ENCODE measurements at places on chromosomes 4 and X. TPM values are rescaled to one million over a fixed set of nuclear protein-coding genes. Genes with fewer than 3 reads are reported as not detected.

- DNase-seq: no peak
These were observed 3.9 kb downstream of the RIPPLY1 start for GRCh38 chrX:106899276-106899675.

- no peak for DNase-seq
These were observed 7.6 kb downstream of the WFS1 start for GRCh38 chr4:6277139-6277802.

- DNase-seq: no peak
These were observed 25.6 kb upstream of the MSMO1 start for GRCh38 chr4:165301833-165302232.

DNA sequence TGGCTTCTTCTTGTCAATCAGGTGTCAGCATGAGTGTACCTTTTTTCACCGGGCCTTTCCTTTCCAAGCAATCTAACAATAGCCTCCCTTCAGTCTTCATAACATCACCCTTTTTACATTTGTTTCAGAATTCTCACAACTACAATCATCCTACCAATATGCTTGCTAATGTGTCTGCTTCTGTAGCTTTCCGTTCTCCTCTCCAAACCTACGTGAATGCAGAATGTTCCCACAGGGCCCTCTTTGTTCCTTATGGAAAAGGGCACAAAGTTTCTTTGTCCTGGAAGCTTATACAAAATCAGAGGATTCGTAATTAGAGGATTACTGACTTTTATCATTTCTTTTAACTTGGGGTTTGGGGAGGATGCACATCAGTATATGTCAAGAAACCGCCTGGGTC, 461.8 kb downstream of the CENPC start:
- DNase-seq: no peak

DNA sequence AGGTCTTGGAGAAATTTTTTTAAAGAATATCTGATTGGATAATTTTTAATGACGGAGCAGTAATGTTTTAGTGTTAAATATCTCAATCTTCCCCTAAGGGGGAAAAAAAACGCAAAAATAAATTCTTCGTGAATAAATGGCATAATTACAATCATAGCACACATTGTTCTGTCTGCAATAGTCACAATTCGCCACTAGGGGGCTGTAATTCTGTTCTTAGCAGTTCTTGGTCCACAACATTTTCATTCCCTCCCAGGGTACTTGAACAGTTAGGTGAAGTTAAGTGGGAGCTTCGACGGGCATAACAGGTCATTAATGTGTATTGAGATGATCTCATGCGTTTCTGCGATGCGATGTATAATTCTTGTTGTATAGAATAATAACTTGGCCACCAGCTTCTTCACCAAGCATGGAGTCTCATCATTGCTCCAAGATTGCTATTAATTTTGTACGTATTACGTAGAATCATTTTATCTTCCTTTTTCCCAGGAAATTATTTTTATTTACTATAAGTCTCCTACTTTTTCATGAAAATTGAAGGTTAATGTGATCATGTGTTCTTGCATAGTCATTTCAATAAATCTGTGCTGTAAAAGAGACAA, 27.2 kb downstream of the HTR2C start:
- peak; percentile 16 for DNase-seq

DNA sequence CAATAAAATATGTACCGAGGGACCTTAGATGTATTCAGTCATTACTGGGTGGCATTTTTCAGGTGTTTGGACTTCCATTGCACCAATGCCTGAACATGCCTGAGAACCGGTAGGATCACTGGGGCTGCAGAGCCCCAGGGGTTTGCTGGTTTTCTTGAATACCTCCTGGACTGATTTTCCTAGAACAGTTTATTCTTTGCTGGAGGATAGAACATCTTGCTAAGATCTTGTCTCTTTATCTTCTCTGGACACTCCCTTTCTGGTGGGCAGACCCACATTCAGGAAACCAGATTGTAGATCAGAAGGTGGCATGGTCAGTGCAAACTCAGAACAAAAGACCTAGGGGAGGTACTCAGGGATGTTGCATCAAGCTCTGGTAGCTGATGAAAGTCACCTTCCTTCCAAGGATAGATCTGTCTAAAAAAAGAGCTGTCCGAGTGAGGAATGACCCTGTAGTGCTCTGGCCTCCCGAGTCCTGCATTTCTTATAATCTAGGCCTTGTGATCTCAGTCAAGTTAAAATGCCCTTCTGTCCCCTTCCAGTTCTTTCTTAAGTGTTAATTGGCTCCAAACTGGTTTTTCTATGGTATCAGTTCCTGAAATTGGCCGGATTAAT, 84.8 kb downstream of the CLDN34 start:
- DNase-seq: no peak

GRCh38 chr4:40200875-40201801, 4.3 kb downstream of the RHOH start:
- no peak for DNase-seq

DNA sequence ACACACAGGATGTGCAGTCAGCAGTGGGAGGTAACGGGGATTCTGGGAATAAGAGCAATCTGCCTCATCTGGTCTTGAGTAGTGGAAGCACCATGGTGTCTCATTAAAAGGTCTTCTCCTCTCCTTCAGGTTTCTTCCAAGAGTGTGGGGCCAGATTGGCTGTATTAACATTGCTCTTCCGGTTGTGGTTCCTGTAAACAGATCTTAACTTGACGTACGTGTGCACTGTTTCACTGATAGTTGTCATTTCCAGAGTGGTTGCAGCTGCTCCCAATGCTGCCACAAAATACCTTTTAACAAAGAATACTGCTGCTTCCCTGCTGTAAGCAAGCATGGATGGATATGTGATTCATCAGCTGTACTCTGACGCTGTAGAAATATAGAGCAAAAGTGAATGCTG, 1443.4 kb upstream of the TENM3 start:
- DNase-seq: no peak

- DNase-seq: peak; percentile 63
These were observed at the start of gene FAAH2 for GRCh38 chrX:57286507-57287251. Gene FAAH2 (plus strand): TSS chrX:57286706. CDS start chrX:57286826, 120 bp downstream.

- DNase-seq: no peak
These were observed 2.0 kb upstream of the NKX3-2 start for GRCh38 chr4:13546142-13546940.

- no peak for DNase-seq
These were observed 112.8 kb upstream of the MAP3K15 start for GRCh38 chrX:19628011-19628575.

- no peak for DNase-seq
These were observed 317.2 kb downstream of the TENM3 start for GRCh38 chr4:182560358-182560757.

DNA sequence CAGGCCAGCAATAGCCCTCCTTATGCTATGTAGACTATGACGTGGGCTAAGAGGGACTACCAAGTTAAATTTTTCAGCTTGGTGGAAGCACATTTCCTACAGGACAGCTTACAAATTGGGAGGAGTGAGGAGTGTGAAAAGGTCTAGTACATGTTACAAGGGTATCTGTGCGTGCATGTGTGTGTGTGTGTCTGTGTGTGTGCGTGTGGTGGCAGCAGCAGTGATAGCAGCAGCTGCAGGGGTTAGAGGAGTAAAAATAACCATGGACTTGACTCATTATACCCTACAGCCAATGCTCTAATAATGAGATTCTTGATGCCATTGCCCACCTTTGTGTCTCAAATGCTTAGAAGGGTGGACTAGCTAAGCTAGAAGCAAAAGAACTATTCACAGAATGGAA, 88.6 kb downstream of the SLC9A7 start:
- no peak for DNase-seq

Gene ASB12
- total RNA-seq: not detected

Gene CDS1
- 0.67 TPM for total RNA-seq

Gene CXorf49
- total RNA-seq: not detected

Gene CTAG2
- total RNA-seq: not detected

Gene CT45A1
- not detected for total RNA-seq

Gene CFP
- total RNA-seq: 29.0 TPM
